Natural killer cell (primary cell): ENCODE measurements at places on chromosomes 6 and 20. TPM values are rescaled to one million over a fixed set of nuclear protein-coding genes. Genes with fewer than 3 reads are reported as not detected.

DNA sequence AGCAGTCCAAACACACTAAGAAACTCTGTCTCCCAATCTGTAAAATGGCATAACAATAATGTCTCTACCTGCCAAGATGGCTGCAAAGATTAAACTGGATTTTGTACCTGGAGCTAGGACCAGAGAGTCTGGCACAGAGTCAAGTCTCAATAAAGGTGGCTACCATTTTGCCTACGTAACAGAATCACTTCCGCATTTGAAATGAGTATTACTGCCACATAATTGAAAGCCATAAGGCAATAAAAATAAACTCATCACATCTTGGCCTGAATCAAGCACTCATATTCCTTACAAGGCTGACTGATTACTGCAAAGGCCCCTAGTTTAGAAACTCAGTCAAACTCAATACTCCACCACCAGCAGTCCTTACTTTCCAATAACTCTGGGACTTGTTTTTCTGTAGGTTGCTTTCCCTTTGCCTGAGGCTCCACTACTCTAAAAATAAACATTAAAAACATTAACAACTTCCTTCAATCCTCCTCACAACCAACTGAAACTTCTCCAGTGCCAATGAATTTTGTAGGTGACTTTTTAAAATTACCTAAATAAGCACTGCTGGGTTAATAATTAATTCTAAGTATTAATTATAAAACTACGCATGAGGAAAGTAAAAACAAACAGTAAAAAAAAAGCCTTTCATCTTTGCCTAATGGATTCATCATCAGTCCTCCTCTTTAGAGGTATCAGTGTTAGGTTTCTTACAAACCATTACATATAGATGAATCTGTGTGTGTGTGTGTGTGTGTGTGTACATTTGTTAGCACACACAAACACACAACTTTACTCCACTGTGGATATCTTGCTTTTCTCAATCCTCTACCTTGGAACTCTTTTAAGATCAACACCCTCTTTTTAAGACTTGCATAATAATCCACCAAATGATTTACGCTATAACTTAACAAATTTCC lies 3.7 kb downstream of the KIF16B start:
- no peak overlapping the region for H3K27ac ChIP-seq
- no peaks in the 10 kb centered on the region for H3K27me3 ChIP-seq
- no peak for DNase-seq

DNA sequence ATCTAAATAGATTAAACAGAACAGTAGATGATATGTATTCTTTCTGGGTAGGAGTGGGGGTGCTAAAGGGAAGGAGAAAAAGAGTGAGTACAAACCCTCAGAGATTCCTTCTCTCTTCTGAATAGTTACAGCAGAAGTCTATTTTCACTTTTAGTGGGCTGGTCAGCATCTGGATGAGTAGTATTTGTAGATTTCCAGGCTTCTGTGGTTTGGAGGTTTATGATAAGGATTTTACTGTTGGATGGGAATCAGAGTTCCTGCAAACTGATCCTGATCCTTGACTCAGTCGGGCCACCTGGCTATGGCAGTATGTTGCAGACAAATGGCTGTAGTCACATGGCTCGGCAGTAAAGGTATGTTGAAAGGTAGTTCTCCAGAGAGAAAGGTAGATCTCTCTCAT lies 84.3 kb upstream of the IFNGR1 start:
- H3K4me3 ChIP-seq = no peak overlapping the region
- DNase-seq = no peak
- no peaks in the 10 kb centered on the region for H3K4me1 ChIP-seq
- H3K36me3 ChIP-seq = no peaks in the 10 kb centered on the region
- H3K27ac ChIP-seq = no peak overlapping the region

GRCh38 chr6:169909113-169909512 lies 157.7 kb downstream of the ERMARD start:
- DNase-seq = no peak
- H3K4me3 ChIP-seq = no peak overlapping the region
- peaks cover 7% of the 10 kb centered on the region for H3K4me1 ChIP-seq
- no peaks in the 10 kb centered on the region for H3K36me3 ChIP-seq

DNA sequence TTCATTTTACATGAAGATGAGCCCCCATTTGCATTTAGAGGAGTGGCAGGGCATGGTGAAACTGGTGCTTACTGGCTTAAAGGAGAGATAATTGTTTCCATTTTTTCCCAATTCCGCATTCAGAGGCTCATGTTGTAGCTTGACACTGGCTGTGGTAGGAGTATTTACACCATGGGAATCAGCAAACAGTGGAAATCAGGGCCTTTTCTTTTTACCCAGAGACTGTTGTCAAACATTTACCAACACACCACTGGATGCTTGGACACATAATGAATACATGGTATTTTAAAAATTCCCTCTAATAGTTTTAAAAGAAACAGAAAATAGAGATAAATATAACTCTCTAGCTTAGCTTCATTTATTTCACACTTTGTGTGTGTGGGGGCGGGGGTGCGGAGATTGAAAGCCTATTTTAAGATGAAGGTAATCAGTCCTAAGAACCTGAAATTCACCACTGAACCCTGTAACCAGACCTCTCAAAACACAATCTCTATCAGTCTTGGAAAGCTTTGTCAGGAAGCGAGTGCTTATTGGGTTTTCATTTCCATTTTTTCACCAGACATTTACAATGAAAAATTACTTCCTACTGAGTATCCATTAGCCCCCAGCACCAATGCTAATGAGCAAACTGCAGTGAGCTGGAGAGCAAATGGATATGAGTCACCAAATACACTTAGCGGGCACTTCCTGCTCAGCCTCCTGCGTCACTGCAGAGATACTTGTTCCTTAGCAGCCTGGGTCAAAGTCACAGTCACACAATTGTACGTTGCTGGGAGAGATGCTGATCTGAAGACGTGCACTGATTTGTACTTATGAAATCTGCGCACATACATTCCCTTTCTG lies 532.0 kb downstream of the BCKDHB start:
- no peaks in the 10 kb centered on the region for H3K36me3 ChIP-seq
- no peaks in the 10 kb centered on the region for H3K4me1 ChIP-seq
- DNase-seq = peak; percentile 10

NUP43 gene
- total RNA-seq = 33.4 TPM

CCM2L gene
- not detected for total RNA-seq

CASS4 gene
- total RNA-seq = 13.4 TPM

DNA sequence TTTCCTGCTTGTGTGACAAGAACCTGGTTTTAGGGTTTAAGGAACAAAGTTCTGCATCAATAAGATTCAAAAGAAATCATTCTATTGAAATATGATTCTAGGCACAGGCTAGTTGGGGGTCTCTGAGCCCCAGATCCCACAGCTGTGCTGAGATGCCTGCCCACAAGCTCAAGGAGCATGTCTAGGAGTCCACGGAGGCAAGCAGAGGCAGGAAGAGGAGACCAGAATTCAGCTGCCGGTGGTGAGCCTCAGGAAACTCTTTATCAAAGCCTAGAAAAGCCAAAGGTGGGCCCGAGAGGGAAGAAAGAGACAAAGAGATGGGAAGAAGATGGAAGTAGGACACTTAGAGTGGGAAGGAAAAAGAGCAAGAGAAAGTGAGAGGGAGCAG lies 40.7 kb upstream of the DDR1 start:
- H3K27ac ChIP-seq = no peak overlapping the region
- H3K4me1 ChIP-seq = peaks cover 42% of the 10 kb centered on the region
- H3K27me3 ChIP-seq = peaks cover 6% of the 10 kb centered on the region
- no peaks in the 10 kb centered on the region for H3K36me3 ChIP-seq
- H3K4me3 ChIP-seq = no peak overlapping the region

GRCh38 chr20:50381771-50382593 lies 128.2 kb upstream of the PTPN1 start:
- H3K27me3 ChIP-seq = no peaks in the 10 kb centered on the region
- no peaks in the 10 kb centered on the region for H3K36me3 ChIP-seq
- H3K27ac ChIP-seq = no peak overlapping the region
- H3K4me1 ChIP-seq = peaks cover 57% of the 10 kb centered on the region

DACT2 gene
- total RNA-seq = not detected

TTLL9 gene
- not detected for total RNA-seq

DNA sequence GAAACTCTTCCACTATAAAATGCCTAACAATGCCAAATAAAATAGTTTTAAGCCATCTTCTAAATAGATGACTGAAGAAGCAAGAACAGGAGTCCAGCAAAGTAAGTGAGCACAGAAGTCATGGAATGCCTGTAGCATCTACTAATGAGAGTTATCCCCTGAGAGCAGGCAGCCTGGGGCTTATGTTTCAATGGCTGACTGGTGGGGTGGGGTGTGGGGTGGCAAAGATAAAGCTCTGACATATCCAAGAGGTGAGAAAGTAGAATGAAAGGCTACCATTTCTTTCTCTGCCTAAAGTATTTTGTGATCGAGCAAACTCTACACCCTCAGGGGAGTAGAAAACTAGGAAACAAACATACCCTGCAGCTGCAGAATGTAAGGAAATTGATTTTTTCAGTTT lies 348.8 kb downstream of the TFAP2B start:
- no peaks in the 10 kb centered on the region for H3K4me1 ChIP-seq
- no peak for DNase-seq
- no peak overlapping the region for H3K27ac ChIP-seq
- H3K36me3 ChIP-seq = no peaks in the 10 kb centered on the region

DNA sequence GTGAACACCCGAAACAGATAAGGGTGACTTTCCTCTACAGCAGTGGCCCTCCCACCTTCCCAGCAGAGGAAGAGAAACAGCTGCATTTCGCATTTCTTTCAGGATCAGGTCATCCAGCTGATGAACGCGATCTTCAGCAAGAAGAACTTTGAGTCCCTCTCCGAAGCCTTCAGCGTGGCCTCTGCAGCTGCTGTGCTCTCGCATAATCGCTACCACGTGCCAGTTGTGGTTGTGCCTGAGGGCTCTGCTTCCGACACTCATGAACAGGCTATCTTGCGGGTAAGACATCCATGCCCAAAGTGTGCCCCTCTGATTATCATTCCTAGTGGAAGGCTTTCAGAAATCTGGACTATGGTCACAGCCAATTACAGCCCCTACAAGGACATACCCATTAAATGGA lies 27.8 kb upstream of the MROH8 start:
- no peak overlapping the region for H3K27ac ChIP-seq
- no peak for DNase-seq
- peaks cover 78% of the 10 kb centered on the region for H3K36me3 ChIP-seq
- H3K27me3 ChIP-seq = no peaks in the 10 kb centered on the region

DNA sequence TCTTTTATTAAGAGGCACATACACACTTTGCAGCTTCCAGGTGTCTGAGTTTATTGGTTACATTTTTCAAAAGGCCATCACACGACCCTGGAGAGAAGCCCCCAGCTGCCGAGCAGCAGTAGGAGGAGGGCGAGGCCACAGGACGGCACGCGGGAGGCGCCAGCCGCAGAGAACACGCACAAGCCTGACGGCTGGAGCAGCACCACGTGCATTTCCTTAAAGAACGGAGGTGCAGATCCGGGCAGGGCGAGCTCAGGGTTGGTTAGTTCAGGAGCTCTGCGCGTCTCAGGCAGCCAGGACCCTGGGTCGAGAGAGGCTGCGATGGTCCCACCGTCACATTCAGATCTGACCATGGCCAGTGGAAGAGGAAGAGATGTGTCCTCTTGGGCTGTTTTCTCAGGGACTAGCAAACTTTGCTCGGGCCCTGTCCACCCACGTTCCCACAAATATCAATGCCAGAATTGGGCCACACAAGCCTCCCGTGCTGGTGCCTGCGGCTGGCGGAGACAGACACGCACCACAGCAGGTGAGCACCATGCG lies 121.4 kb upstream of the AFDN start:
- H3K36me3 ChIP-seq = no peaks in the 10 kb centered on the region
- H3K4me3 ChIP-seq = no peak overlapping the region
- H3K4me1 ChIP-seq = peaks cover 16% of the 10 kb centered on the region

XRN2 gene
- total RNA-seq = 52.9 TPM

GRCh38 chr6:3270258-3270657 lies 11.5 kb downstream of the PSMG4 start:
- H3K4me3 ChIP-seq = no peak overlapping the region
- H3K4me1 ChIP-seq = no peaks in the 10 kb centered on the region
- H3K27ac ChIP-seq = no peak overlapping the region
- no peak for DNase-seq

DDO gene
- not detected for total RNA-seq

DNA sequence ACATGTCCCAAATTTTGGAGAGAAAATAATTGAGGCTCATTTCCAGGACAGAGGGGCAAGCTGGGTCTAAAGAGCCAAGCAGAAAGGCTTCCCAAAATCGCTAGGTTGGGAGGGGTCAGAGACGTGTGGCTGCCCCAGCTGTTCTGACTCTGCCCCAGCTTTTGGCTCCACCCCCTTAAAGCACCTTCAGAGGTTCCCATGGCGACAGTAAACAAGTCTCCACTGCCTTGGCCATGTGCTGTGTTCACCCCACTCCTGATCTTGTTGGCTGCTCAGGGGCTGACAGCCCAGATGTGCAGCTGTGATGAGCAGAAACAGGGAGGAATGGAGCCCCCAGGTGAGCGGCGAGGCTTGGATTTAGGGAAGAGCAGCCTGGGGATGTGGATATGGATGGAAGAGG lies 72.8 kb upstream of the SPTLC3 start:
- H3K27ac ChIP-seq = no peak overlapping the region
- no peaks in the 10 kb centered on the region for H3K4me1 ChIP-seq
- H3K36me3 ChIP-seq = no peaks in the 10 kb centered on the region
- no peaks in the 10 kb centered on the region for H3K27me3 ChIP-seq

DNA sequence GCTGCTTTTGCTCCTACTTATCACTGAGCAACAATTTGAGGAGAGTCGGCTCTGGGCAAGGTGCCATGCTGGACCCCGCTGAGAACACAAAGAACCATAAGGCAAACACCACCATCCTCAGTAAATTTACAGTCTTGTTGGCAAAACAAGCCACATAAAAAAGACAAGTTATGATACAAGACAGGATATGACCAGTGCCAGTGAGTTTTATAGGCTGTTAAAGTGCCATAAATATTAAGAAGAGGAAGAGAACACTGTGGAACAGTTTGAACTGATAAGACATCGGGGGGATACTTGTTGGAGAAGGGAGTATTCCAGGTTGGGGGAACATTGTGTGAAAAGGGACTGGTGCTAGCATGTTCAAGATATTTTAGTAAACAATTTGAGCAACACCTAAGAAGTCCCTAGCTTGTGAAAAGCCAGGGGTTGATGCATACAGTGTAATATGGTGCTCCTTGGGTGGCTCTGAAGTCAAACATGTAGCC lies 25.3 kb upstream of the RIPOR2 start:
- H3K4me1 ChIP-seq = peaks cover 36% of the 10 kb centered on the region
- H3K27me3 ChIP-seq = no peaks in the 10 kb centered on the region
- peak overlapping the region; percentile 27 for H3K27ac ChIP-seq
- peak; percentile 66 for DNase-seq

GRCh38 chr20:17843246-17844132 lies 125.1 kb downstream of the SNX5 start:
- H3K36me3 ChIP-seq = no peaks in the 10 kb centered on the region
- peak overlapping the region; percentile 63 for H3K27ac ChIP-seq
- H3K4me3 ChIP-seq = no peak overlapping the region
- no peaks in the 10 kb centered on the region for H3K27me3 ChIP-seq
